ENCODE measurements at places on chromosomes 2 and 18. TPM values are rescaled to one million over a fixed set of nuclear protein-coding genes. Genes with fewer than 3 reads are reported as not detected.

DNA sequence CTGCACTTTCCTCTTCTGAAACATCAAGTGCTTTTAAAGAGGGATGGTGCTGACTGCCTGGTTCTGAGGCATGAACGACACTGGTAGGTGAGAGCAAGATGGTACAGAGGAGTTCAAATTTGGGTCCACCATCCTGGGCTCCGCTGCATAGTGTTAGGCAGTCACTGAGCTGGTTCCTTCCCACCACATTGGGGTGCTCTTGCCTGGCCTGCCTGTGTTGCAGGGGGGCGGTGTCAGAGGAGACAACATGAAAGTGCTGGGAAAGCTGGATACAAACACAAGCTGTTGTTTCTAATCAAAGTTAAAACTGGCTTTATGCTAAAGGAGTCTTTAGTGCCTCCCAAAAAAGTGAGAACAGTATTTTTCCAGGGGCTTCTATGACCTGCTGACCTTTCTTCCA, 258.1 kb downstream of the GBX2 start:
- H3K4me1 ChIP-seq, result no peaks in the 10 kb centered on the region
- no peaks in the 10 kb centered on the region for H3K36me3 ChIP-seq
- DNase-seq, result no peak
- H3K4me3 ChIP-seq, result no peak overlapping the region
- peaks cover 14% of the 10 kb centered on the region for H3K27me3 ChIP-seq
- H3K27ac ChIP-seq, result no peak overlapping the region

- no peaks in the 10 kb centered on the region for H3K4me1 ChIP-seq
- H3K4me3 ChIP-seq, result no peak overlapping the region
- H3K27ac ChIP-seq, result no peak overlapping the region
- no peak for DNase-seq
- no peaks in the 10 kb centered on the region for H3K36me3 ChIP-seq
- H3K27me3 ChIP-seq, result peaks cover 2% of the 10 kb centered on the region
These were observed 13.1 kb downstream of the KCNIP3 start for GRCh38 chr2:95310216-95310615.

GRCh38 chr2:12928775-12929401, 212.2 kb downstream of the TRIB2 start:
- DNase-seq, result no peak
- H3K36me3 ChIP-seq, result no peaks in the 10 kb centered on the region
- no peak overlapping the region for H3K4me3 ChIP-seq
- peaks cover 8% of the 10 kb centered on the region for H3K4me1 ChIP-seq

The CCDC102B gene
- total RNA-seq, result 1.3 TPM

The PCGF1 gene
- 21.1 TPM for total RNA-seq

The MATN3 gene
- total RNA-seq, result not detected

DNA sequence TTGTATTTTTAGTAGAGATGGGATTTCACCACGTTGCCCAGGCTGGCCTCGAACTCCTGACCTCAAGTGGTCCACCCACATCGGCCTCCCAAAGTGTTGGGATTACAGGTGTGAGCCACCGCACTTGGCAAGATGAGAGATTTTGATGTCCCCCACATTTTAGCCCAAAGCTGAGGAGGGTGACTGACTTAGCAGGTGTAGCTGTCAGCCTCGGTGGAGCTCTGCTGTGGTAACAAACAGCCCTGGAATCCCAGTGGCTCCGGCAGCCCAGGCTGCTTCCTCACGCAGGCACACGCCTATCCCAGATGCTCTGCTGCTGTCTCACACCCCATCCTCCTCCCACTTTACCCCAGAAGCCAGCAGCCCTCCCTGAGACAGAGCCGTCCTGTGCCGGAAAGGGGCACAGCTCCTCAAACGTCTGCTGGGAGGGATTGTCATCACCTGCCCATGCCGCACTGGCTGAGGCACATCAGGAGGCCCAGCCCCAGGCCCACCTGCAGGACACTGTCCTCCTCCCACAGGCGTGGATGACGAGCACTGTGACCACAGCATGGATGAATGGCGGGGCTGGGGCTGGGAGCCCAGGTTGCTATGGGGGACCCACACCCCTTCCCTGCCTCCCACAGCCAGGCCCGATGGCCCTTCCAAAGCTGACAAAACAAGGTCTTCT, 10.6 kb upstream of the BOK start:
- no peaks in the 10 kb centered on the region for H3K36me3 ChIP-seq
- DNase-seq, result no peak
- H3K27me3 ChIP-seq, result peaks cover 24% of the 10 kb centered on the region
- no peaks in the 10 kb centered on the region for H3K4me1 ChIP-seq

DNA sequence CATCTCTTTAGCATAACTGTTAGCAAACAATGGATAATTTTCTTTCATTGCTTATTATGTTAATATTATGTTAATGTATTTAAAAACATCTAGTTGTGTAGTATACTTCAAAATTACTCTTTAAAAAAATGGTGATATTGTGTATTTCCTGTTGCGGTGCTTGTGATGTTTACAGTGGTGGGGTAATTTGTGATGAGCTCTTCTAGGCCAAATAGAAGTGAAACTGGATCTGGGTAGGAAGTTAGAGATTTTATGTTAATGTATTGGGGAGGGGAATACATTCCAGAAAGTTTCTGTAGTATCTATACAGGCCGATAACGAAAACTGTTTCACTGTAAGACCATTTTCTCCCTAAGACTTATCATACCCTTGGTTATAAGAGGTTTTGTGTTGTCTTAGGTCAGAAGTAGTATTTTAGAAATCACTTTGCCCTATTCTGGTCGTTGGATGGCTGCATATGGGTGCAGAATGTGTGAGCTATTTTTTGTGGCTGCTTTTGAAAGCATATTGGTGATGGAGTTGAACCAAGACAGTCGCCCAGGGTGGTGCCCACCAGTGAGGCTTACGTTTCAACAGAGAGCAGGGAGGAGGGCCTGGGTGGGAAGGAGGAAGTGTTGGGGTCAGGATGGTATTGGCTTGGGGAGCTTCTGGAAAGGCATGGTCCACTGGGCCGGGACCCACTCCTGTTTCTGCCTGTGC, 5.8 kb downstream of the TSHZ1 start:
- no peaks in the 10 kb centered on the region for H3K27me3 ChIP-seq
- H3K27ac ChIP-seq, result peak overlapping the region; percentile 89
- no peak for DNase-seq
- peaks cover 1% of the 10 kb centered on the region for H3K36me3 ChIP-seq

DNA sequence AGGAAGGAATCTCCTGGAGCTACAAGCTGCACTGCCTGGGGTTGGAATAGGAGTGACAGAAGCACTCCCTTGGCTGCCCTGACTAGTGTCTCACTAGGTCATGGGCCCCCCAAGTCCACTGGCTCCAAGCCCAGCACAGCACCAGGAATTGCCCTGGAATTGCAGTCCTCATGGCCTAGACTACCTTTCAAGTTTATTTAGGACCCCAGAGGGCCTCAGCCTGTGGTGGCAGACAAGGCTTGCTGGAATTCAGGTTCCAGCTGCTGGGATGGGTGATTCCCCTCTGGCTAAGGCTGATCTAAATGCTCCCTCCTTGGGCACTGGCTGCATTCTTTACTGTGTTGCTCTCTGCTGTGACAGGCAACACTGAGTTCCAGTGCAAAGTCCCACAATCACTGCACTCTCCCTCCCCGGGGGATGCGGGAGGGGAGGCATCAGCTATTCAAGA, 14.0 kb downstream of the STRADB start:
- H3K27ac ChIP-seq, result no peak overlapping the region
- H3K36me3 ChIP-seq, result peaks cover 30% of the 10 kb centered on the region
- H3K27me3 ChIP-seq, result no peaks in the 10 kb centered on the region
- DNase-seq, result no peak

GRCh38 chr2:54417577-54417976, 38.5 kb upstream of the SPTBN1 start:
- H3K27ac ChIP-seq, result no peak overlapping the region
- no peak overlapping the region for H3K4me3 ChIP-seq
- H3K36me3 ChIP-seq, result no peaks in the 10 kb centered on the region
- DNase-seq, result no peak
- H3K27me3 ChIP-seq, result peaks cover 4% of the 10 kb centered on the region

DNA sequence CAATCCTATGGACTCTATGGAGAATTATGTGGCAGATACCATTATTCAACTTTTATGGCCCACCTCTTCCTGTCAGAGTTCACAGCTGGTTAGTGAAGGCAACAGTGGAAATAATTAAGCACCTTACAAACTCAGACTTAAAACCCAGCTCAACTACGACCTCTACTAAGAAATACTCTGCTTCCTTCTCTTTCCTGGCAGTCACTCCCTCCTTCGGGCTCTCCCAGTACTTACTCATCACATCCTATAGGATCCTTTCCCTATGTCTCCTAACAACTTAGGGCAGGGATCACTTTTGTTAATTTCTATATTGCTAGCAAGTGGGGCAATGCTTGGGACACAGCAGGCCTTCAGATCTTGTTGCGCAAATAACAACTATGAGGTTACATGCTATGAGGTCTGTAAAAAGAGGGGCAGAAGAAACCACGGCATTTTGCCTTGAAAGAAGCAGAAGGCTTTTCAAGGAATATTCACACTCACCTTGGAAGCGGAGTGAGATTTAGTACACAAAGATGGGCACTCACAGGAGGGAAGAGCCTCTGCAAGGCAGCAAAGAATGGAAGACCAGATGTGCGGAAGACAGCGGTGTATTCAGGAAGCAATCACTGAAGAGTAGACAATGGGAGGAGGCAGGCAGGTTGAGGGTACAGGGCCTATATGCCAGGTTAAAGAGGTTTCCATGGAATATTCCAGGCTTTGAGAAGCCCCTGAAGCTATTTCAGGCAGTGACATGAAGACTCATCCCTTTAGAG, 2.1 kb downstream of the STK39 start:
- H3K27ac ChIP-seq, result peak overlapping the region; percentile 89
- peaks cover 35% of the 10 kb centered on the region for H3K4me1 ChIP-seq
- H3K27me3 ChIP-seq, result peaks cover 3% of the 10 kb centered on the region
- peaks cover 4% of the 10 kb centered on the region for H3K36me3 ChIP-seq

DNA sequence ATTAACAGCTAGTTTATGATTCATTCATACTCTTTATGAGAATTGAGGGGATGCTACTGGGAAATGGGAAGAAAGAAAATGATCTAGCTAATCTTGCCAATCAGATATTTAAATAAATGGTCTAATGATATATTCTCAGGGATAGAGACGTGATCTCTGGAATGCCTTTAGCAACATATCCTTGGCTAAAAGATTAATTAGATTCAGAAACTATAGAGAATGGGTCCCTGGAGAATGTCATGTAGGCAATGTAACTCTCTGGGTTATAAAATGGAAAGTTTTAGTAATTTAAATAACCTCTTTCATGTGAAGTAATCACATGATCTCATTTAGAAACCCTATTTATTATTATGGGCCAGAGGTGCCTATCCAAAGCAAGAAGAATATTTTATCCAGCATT, 771.0 kb upstream of the CDH2 start:
- no peaks in the 10 kb centered on the region for H3K27me3 ChIP-seq
- no peaks in the 10 kb centered on the region for H3K4me1 ChIP-seq
- DNase-seq, result no peak
- no peak overlapping the region for H3K27ac ChIP-seq
- H3K4me3 ChIP-seq, result no peak overlapping the region
- H3K36me3 ChIP-seq, result no peaks in the 10 kb centered on the region

DNA sequence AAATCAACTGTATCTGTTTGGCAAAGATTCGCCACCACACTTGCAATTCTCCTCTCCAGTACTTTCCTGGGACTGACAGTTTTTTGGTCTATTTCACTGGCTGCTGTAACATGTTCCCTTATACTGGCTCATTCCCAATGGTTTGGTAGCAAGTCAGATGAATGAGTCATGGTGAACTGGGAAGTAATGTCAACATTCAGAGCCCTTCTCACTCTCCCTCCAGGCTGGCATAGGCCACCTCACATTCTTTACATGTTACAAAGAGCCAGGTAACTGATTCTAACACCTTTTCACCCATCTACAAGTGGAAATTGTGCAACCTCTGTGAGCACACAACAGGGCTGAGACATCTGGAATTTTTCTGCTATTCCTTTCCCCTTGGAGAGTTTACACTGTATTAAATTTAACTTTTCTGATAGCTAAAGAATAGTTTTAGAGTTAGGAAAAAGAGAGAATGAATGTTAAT, 111.3 kb upstream of the TLK1 start:
- H3K4me1 ChIP-seq, result no peaks in the 10 kb centered on the region
- no peaks in the 10 kb centered on the region for H3K27me3 ChIP-seq
- DNase-seq, result no peak
- no peak overlapping the region for H3K27ac ChIP-seq
- H3K4me3 ChIP-seq, result no peak overlapping the region

GRCh38 chr2:239151201-239152131, 249.4 kb downstream of the HDAC4 start:
- H3K4me1 ChIP-seq, result peaks cover 10% of the 10 kb centered on the region
- H3K36me3 ChIP-seq, result peaks cover 53% of the 10 kb centered on the region
- peak; percentile 2 for DNase-seq
- H3K27ac ChIP-seq, result peak overlapping the region; percentile 63
- no peak overlapping the region for H3K4me3 ChIP-seq

DNA sequence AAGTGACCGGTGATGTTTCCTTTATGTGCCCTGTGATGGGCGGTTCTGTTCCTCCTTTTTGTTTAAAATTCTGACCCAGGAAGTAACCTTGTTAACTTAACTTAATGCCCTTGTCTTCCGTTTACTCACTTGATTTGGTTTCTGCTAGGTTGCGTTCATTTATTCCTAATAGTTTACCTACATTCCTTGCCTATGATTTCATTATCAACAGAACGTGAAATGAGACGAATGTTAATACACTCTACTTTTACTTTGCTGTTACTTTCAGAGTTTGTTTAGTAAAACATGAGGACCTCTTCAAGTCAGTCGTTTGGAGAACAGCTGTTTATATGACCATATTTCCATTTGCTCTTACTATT, 638 bp downstream of the CEP192 start:
- no peak for DNase-seq
- peak overlapping the region; percentile 99 for H3K4me3 ChIP-seq
- H3K36me3 ChIP-seq, result peaks cover 14% of the 10 kb centered on the region
- H3K27me3 ChIP-seq, result no peaks in the 10 kb centered on the region
- H3K27ac ChIP-seq, result peak overlapping the region; percentile 97

- H3K27me3 ChIP-seq, result no peaks in the 10 kb centered on the region
- no peak for DNase-seq
- H3K4me3 ChIP-seq, result peak overlapping the region; percentile 23
- peaks cover 40% of the 10 kb centered on the region for H3K4me1 ChIP-seq
- no peak overlapping the region for H3K27ac ChIP-seq
These were observed 101.7 kb upstream of the ZNF236 start for GRCh38 chr18:76720683-76721082.

- H3K27me3 ChIP-seq, result no peaks in the 10 kb centered on the region
- H3K4me3 ChIP-seq, result no peak overlapping the region
- no peak for DNase-seq
- H3K4me1 ChIP-seq, result peaks cover 23% of the 10 kb centered on the region
These were observed 44.8 kb downstream of the NAB1 start for GRCh38 chr2:190693533-190694232.

DNA sequence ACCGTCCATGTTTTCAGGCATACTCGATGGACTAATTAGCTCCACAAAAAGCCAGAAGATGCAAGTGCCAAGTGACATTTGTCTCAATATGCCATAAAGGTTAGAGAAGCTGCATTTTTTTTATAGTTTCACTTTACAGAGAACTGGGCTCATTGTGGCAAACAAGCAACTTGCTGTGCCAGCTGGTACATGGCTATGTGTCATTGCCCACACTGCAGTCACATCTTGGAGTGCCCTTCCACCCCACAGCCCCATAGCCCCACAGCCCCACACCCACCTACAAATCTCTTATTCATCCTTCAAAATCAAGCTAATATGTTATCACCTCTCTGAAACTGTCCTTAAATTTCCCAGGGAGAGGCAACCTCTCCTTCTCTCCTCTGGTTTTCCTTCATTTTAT, 451.9 kb downstream of the ARHGAP15 start:
- peaks cover 14% of the 10 kb centered on the region for H3K4me1 ChIP-seq
- no peak overlapping the region for H3K4me3 ChIP-seq
- no peak for DNase-seq
- no peaks in the 10 kb centered on the region for H3K27me3 ChIP-seq

The HRH4 gene
- total RNA-seq, result not detected

The GTF2A1L gene
- total RNA-seq, result not detected

All from activated naive CD4-positive, alpha-beta T cell treated with anti-CD3 and anti-CD28 coated beads for 36 hours (primary cell).